ENCODE measurements at places on chromosomes 3 and 15. TPM values are rescaled to one million over a fixed set of nuclear protein-coding genes. Genes with fewer than 3 reads are reported as not detected.

- no peak for DNase-seq
Observed at GRCh38 chr3:194998417-194998816, 272.5 kb downstream of the XXYLT1 start.

GRCh38 chr3:158722108-158722507 is 10.1 kb downstream of the RARRES1 start:
- DNase-seq: no peak

- DNase-seq: no peak
Observed at GRCh38 chr15:28956491-28956890, 70.7 kb downstream of the APBA2 start.

- peak; percentile 50 for DNase-seq
Observed at GRCh38 chr3:179929091-179929529, 107.6 kb downstream of the PEX5L start.

GRCh38 chr3:128155616-128156360 is 2.5 kb downstream of the EEFSEC start:
- no peak for DNase-seq

- no peak for DNase-seq
Observed at GRCh38 chr3:126937973-126938372, 44.9 kb upstream of the PLXNA1 start.

DNA sequence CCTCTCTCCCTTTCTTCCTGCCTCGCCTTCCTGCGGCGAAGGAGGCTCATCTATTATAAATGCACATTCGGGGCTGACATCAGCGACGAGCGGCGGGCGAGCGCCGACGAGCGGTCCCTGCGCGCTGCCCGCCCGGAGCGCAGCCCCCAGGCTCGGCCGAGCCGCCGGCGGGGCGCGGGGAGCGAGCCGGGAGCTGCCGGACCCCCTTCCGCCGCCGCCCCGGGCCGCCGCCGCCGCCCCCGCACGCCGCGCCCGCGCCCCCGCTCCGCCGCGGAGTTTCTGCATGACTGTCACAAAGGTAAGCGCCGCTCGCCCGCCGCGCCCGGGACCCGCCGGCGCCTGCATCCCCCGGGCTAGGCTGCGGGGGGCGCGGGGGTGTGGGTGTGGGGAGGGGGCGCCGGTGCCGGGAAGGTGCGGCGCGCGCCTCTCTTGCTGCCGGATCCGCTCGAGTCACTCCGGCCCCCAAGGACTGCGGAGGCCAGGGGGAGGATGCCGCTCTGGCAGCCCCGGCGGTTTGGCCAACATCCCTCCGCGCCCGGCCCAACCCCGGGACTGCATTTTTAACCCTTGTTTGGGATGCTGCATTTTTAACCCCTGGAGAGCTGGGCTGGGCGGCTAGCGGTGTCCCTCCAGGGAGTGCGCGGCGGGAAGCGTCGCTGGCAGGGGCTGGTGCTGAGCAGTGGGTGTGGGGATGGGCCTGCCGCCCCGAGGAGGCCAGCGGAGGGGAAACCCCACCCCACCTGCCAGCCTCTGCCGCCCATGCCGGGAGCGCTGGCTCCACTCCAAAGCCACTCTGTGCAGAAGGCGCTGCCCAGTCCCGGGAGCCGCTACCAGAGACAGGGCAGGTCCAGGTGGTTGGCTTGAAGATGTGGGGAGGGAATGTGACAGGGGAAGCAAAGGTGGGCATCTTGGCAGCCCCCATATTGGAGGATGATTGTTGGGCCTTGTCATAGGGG is at the start of gene CORO2B:
Gene CORO2B, plus strand, starts transcription at position 14 of the 956 bp plus-strand sequence. Its CDS starts 270 bp downstream, at position 284.
- peak; percentile 46 for DNase-seq

GRCh38 chr3:23840521-23840920 is 34.8 kb downstream of the UBE2E1 start:
- no peak for DNase-seq

DNA sequence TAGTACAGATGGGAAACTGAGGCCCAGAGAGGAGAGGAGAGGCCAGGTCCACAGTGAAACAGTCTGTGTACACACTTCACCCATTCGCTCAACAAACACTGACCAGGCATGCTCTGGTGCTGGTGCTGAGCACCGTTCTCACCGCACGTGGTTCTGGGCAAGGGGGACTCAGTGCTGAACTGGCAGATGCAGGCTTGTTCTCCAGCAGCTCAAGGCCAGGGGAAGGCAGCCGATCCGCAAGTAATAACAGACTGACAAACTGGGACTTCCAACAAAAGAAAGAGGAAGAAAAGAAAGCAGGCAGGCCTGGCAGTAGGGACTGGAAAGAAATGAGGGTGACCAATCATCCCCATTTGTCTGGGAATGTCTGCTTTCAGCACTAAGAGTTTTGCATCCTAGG is 25.6 kb upstream of the LINGO1 start:
- no peak for DNase-seq

DNA sequence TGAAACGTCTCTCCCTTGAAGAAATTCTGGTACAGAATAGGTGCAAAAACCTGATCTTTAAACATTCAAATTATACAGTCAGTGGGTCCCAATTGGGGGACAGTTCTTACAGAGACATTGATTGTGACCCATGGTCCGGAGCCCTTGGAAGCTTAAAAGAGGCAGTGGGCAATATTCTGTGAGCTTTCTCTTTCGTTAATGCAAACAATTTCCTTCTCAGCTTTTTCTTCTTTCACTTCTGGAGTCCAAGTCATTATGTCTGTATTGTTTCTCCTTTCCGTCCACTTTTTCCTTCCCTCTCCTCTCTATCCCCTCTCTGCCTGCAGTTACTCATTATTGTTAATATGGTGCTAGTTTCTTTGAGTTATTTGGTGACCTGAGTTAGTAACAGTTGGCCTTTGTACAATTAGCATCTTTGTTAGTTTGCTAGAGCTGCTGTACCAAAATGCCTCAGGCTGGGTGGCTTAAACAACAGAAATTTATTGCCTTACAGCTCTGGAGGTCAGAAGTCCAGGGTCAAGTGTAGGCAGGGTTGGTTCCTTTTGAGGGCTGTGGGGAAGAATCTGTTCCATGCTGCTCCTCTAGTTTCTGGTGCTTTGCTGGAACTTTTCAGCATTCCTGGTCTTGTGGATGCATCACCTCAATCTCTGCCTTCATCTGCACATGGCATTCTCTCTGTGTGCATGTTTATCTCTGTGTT is 102.6 kb downstream of the GMPS start:
- DNase-seq: no peak

DNA sequence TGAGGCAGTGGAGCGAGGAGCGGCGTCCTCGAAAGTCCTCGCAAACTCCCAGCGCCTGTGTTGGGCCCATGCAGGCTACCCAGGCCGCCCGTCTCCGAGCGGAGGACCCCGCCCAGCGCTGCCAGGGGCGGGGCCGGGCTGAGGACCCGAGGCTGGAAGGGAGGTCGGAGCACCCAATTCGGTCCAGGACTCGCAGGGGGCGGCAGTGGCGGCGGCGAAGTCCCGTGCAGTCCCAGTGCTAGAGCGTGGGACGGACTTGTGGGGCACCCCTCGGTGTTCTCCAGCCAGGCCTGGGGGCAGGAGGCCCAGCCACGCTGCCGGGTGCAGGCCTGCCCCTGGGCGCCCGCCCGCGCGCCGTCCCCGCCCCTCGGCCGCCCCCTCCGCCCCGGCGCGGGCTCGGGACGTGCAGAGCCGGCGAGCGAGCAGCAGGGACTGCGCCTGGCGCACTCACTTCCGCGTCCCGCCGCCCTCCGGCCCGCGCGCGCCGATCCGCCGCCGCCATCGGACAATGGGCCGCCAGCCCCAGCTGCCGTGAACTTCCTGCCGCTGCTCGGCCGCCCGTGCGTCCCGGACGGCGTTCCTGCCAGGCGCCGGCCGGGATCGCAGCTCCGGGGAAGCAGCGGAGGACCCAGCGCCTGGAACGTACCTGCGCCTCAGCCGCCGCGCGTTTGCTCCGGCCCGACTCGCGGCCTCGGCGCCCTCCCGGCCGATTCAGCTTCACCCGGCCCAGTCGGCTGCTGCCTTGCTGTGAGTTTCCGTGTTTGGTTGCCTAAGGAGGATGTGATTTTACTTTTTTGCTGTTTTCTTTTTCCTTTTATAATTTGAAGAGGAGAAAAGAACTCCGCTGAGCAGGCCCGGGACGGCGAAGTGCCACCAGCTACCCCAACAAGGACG is 596 bp upstream of the LIMD1 start:
- peak; percentile 60 for DNase-seq

DNA sequence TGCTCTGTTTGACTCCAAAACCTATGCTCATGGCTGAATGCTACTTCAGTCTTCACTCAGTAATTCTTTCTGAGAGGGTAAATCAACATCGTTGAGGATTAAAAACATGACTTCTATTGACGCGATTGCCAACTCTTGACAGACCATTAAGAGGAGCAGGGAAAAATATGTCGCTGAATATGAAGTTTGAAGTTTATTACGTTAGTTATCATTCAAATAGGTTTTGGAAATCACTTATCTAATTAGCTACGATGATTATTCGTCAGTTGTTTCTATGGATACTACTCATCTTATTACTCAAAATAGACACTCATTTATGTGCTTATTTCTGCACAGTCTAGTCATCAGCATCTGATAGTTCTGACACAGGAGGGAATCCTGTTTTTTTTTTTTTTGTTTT is 279.2 kb upstream of the TBL1XR1 start:
- DNase-seq: no peak

DNA sequence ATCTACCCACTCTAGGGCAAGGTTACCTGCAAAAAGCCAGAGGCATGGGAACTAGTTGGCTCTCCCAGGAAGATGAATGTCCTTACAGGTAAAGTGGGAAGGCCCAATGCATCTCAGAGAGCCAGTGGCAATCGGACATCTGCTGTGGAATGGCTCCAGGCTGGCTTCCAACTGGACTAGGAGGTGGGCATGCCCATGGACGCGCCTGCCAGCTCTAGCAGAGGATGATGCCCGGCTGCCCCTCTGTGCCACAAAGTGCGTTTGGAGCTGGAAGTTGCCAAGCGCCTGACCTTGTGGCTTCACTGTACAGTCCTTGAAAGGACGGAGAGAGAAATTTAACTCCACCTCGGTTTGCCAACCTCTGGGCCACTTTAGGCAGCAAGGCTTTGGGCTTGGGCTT is 84.4 kb downstream of the NR2F2 start:
- no peak for DNase-seq

DNA sequence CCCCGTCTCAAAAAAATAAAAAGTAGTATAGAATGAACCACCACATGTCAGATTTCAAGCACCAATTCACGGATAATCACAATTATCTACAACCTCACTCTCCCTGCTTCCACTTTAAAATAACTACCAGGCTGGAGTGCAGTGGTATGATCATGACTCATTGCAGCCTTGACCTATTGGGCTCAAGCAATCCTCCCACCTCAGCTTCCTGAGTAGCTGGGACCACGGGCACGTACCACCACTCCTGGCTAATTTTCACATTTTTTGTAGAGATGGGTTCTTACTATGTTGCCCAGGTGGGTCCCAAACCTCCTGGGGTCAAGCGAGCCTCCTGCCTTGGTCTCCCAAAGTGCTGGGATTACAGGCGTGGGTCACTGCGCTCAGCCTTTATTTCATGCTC is 38.1 kb upstream of the LDHAL6B start:
- no peak for DNase-seq

DNA sequence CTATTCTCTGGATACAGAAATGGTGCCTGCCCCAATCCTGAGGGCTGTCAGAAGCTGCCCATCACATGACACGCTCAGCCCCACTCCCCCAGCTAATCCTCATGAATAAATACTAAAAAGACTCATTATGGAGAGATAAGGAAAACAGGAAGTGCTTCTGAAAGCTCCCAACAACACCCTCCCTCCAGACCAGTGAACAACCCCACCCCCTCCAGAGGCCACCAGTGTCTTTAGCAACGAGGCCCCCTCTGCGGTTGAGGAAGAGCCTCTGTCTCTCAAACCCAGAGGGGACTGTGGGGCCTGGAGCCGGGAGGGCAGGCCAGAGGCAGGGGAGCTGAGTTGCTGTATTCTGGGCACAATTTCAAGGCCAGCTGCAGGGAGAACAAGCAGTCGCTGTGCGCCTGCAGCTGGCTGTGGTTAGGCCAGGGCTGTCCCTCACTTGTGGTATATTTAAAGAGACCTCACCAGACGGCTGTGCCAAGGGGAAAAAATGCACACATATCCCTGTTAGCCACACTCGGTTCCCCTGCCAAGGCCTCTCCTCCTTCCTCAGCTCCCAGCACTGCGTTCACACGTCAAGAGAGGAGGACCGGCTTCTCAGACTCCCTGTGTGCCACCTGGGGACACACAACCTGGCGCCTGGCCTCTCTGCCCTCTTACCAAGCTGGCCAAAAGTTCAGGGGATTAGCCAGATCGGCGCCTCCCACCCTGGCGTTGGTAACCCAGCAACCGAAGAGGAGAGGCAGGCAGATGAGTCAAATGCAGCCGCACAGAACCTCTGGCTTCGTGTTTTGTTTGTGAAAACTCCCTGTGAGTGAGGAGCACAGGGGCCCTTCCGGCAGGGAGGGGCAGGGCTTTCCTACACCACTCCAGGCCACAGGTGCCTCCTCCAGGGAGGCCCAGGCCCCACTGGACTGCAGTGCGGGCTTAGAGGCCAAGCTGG is 101.2 kb upstream of the ETV5 start:
- DNase-seq: peak; percentile 31

GRCh38 chr3:27097182-27097581 is 272.0 kb downstream of the NEK10 start:
- no peak for DNase-seq

- no peak for DNase-seq
Observed at GRCh38 chr3:106560451-106560966, 691.7 kb upstream of the CBLB start.

DNA sequence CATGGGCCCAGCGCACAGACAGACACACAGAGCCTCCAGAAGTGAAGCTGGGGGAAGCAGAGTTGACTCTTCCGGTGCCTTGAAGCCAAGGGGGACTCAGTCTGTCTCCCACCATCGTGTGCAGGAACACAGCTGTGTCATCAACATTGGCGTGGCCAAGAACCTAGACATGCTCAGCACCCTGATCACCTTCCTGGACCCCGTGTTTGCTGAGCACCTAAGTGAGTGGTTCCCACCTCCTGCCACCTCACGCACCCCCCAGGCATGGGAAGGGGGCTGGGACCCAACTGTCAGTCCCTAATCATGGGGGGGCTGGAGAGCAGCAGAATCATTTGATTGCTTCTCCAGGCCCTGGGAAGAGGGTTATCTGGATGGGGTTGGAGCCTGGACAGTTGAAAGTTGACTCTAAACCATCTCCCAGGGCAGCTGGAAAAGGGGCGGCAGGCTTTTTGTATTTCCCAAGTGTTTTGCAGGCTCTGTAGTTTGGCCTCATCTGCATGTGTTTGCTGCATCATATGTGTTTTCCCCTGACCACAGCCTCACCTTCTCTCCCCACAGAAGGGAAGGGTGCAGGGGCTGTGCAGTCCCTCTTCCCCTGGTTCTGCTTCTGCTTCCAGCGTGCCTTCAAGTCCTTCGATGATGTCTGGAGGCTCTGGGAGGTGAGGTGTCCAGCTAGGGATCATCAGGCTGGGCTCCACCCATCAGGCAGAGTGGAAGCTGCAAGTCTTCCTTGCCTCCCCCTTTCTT is 12.8 kb downstream of the TBC1D21 start:
- DNase-seq: no peak

GRCh38 chr3:185549122-185549521 is 3.3 kb downstream of the LIPH start:
- DNase-seq: no peak

- peak; percentile 50 for DNase-seq
Observed at GRCh38 chr3:132399054-132399929, 18.0 kb upstream of the DNAJC13 start.

GRCh38 chr3:101852983-101853840 is 3.9 kb downstream of the NFKBIZ start:
- DNase-seq: no peak

Gene CCR3
- not detected for polyA plus RNA-seq

Gene FEZF2
- not detected for polyA plus RNA-seq

Gene ISLR
- polyA plus RNA-seq: 43.2 TPM

Gene TMCO5A
- not detected for polyA plus RNA-seq

Gene HRG
- polyA plus RNA-seq: 2.0 TPM

Gene ZIC1
- 0.08 TPM for polyA plus RNA-seq

Gene MYO5C
- 32.7 TPM for polyA plus RNA-seq

Gene SAXO2
- 8.0 TPM for polyA plus RNA-seq

Data from left kidney (tissue), 8 donors.